KG1 (cell line): ENCODE measurements at places on chromosomes 7 and 10.

DNA sequence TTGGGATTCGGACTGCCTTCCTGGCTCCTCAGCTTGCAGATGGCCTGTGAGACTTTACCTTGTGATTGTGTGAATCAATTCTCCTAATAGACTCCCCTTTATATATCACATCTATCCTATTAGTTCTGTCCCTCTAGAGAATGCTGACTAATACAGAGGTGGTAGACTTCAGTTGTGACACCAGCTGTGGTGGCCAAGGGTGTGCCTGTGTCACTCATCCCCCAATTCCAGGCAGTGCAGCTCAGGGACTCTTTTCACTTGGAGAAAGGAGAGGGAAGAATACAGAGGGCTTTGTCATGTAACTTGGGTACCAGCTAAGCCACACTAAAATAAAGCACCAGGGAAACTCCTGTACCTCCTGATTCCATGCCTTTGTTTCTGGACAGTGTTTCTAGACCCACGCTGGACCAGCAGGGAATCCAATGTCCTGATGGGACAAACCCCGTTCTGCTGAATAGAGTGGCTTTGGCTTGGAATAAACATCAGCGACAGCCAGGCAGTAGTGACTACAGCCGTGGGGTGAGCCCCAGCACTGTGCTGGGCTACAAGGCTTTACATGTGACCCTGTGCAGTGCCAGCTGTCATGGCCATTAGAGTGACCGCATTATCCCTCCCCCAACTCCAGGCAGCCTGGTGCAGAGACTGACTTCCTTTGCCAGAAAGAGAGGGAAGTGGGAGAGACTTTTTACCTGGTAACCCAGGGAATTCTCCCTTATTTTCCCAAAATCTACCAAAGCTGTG is 233.6 kb downstream of the ANK3 start:
- DNase-seq, result no peak

- DNase-seq, result no peak
Measured at GRCh38 chr10:44908066-44908749, 2.9 kb upstream of the TMEM72 start.

- DNase-seq, result no peak
Measured at GRCh38 chr7:6691609-6692106, 15.1 kb downstream of the ZNF12 start.

DNA sequence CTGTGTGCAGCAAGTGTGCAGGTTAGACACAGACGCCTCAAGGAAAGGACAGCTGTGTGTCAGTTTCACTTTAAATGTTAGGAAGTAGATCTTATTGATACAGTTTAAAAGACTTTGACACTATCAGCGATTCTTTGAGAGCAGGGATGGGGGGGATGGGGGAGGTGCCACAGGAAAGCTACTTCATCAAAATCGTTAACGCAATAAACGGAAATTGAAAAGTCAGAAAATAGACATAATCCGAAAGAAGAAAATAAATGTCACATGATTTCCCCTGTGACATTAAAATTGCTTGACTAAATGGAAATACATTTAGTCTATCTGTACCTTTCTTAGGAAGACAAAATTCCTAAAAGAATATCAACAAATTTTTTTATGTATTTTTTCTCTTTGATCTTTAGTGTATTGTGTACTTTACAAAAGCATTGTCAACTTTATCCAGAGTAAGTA is 476 bp upstream of the ZNF33B start:
- no peak for DNase-seq
